Activated naive CD8-positive, alpha-beta T cell treated with anti-CD3 and anti-CD28 coated beads, Interleukin-2, amount 10 ng/mL, durations not matched to agents 7 days and 5 days (primary cell): ENCODE measurements at places on chromosomes 4 and X. TPM values are rescaled to one million over a fixed set of nuclear protein-coding genes. Genes with fewer than 3 reads are reported as not detected.

CCKAR gene
- total RNA-seq = not detected

PWWP3B gene
- not detected for total RNA-seq

- no peak for DNase-seq
Measured at GRCh38 chr4:9987749-9988362, 33.4 kb downstream of the SLC2A9 start.

GRCh38 chr4:113659127-113659526 lies 102.4 kb downstream of the CAMK2D start:
- no peak for DNase-seq

DNA sequence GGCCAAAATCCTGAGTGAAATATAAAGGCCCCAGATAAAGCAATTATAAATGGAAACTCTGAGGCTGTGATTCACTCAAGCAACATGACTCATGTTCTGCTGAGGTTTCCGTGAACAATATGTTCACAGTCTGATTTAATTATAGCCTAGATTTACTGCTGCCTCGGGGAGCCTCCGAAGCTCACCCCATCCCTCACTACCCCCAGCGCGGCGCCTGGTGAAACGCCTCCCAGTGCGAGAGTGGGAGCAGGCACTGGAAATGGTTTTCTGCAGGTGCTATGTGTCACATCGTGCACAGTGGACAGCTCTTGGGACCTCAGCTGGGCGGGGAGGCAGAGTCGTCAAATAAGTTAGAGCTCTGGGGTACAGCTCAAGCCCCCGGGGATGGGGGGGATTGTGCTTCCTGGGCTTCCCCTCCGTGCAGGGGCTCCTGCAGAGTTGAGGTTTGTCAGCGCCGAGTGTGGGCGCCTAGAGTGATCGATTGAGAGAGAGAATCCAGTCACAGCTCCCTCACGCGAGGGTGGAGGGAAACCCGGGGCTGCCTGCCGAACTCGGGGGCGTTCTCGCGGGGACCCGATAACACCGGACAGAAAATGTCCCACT lies 110.6 kb downstream of the PHKA2 start:
- DNase-seq = no peak

GRCh38 chr4:10102474-10103332 lies 13.9 kb downstream of the WDR1 start:
- DNase-seq = no peak

- DNase-seq = no peak
Measured at GRCh38 chr4:39324897-39325613, 41.1 kb downstream of the RFC1 start.

GRCh38 chrX:71420686-71421085 lies 54.5 kb downstream of the TAF1 start:
- no peak for DNase-seq

- DNase-seq = peak; percentile 44
Measured at GRCh38 chrX:154019061-154019621, 561 bp downstream of the IRAK1 start.

DNA sequence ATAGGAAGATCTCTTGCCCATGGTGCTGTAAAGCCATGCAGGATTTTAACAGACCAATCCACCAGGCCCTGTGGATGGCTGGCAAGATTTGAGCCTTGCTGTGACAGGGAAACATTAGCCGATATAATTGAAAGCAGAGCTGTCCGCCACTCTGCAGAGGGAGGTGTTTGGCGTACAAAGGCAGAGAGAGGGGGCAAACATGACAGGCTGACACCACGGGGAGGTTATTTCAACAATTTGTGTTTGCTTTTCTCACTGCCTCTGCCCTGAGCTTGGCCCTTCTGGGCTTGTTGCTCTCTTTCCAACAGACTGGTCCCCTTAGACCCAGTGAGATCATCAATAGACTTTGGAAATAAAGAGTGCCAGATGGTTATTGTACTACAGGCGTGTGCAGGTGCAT lies 59.4 kb downstream of the CLNK start:
- DNase-seq = no peak

DNA sequence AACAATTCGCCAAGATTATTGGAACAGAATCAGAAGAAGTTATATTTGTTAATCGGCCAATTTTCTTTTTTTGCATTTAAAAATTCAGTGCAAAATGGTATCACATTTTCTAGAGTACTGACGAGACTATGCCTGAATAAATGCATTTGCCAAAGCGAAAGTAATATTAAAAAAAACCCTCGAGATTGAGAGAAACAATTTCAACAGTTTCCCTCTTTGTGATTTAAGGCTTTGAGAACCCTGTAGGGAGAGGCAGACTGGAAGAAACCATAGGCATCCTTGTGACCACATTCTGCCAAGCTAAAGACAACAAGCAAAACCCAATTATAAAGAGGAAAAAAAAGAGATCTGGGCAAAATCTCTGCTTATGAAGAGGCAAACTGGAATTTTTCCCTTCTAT lies 218.1 kb upstream of the GK2 start:
- DNase-seq = no peak

GRCh38 chrX:3192835-3193234 lies 151.6 kb downstream of the ARSF start:
- no peak for DNase-seq

DNA sequence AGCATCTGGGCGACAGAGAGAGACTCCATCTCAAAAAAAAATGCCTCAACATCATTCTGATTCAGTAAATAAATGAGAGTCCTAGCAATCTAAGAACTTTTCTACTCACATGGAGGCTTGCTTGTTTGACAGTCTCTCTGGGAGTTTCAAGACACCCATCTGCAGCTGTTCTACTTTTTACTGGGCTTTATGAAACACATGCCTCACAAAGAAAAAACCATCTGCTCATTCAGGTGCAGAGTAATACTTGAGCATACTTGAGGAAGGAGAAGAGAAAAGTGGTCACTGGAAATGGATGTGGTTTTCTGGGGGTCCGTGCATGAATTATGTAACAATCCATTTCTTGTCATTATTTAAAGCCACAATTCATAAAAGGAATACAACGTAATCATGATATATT lies 87.1 kb upstream of the DDX53 start:
- DNase-seq = no peak

- DNase-seq = no peak
Measured at GRCh38 chr4:128349921-128350320, 62.3 kb upstream of the PGRMC2 start.

DNA sequence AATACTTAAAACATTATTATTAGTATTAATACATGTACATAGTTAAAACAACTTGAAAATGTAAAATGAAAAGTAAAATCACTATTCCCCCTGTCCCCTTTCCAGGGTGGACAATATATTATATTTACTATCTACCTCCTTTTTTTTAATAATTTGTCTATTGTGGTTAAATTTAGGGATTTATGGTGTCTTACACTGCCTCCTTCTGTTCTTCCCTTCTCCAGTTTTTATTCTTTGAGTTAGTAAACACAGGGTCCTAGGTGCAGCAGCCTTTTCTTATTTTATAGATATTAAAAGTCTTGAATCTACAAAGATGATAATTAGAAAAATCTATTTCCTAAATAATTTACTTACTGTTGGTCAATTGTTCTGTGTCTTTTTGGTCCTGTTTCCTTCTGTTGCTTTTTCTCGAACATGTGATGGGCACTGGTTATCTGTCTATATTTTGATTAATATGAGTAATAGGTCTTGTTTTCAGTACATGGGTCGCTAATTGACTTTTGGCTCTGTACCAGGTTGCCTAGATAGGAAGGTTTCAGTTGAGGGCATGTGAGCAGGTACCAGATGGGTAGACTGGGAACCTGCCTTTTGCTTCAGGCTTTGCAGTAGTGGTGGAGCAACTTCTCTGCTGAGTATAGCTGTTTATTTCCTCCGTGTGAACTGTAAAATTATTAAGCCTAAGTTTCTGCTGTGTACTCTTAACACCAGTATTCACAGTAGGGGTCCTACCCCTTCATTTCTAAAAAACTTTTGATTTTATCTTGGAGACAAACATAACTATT lies 1.1 kb downstream of the NUDT9 start:
- no peak for DNase-seq

GRCh38 chr4:5165420-5166369 lies 114.4 kb downstream of the STK32B start:
- DNase-seq = no peak

DNA sequence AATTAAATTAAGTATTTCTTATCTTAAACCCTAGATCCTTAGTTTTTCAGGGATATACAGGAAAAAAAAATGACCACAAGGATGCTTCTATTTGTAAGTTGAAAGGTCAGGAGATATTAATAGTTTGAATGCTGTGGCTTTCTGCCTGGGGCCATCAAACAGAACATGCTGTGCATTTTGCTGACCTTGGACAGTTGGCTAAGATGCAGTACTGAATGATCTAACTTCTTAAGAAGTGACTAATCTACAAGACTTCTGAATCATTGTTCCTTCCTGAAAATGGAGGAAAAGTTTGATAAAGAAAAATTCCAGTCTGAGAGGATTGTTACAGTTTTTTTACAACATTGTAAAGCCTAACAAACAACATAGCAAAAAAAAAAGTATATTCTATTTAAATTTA lies 237.8 kb upstream of the JADE1 start:
- DNase-seq = no peak

GRCh38 chrX:68369559-68369958 lies 63.7 kb downstream of the OPHN1 start:
- no peak for DNase-seq
